Left renal cortex interstitium (tissue), 4 donors: ENCODE measurements at places on chromosomes 2 and 18. TPM values are rescaled to one million over a fixed set of nuclear protein-coding genes. Genes with fewer than 3 reads are reported as not detected.

Gene REG3A
- polyA plus RNA-seq, result not detected

Gene NPHP1
- 23.1 TPM for polyA plus RNA-seq

Gene RAB31
- polyA plus RNA-seq, result 32.1 TPM

Gene SOCS6
- 32.2 TPM for polyA plus RNA-seq
